Islet precursor cell (in vitro differentiated cells): ENCODE measurements at places on chromosomes 12 and 14.
A peak's percentile ranks its signal among the peaks of the same experiment; 100 is the strongest.

- no peak for DNase-seq
Observed at GRCh38 chr12:29253906-29254625, 105.0 kb downstream of the FAR2 start.

- no peak for DNase-seq
Observed at GRCh38 chr12:46774322-46774633, 51.5 kb downstream of the SLC38A4 start.

GRCh38 chr14:49796025-49796424 lies 28.1 kb downstream of the KLHDC2 start:
- DNase-seq = no peak

DNA sequence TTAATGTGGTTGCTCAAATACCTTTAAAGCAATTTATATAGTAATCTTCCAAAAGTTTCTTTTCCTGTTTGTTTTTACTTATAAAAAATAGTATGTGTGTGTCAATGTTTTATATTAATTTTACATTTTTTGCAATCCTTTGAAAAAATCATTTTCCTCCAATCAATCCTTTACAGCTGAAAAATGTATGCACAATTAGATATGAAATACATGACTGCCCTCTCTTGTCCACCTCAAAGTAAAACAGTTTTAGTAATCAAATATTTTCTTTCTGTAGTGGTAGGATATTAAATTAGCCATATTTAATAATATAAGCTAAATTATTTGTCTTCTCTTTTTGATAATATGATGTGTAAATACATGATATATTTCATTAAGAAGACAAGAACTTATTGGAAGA lies 269.9 kb downstream of the ADAMTS20 start:
- DNase-seq = no peak

DNA sequence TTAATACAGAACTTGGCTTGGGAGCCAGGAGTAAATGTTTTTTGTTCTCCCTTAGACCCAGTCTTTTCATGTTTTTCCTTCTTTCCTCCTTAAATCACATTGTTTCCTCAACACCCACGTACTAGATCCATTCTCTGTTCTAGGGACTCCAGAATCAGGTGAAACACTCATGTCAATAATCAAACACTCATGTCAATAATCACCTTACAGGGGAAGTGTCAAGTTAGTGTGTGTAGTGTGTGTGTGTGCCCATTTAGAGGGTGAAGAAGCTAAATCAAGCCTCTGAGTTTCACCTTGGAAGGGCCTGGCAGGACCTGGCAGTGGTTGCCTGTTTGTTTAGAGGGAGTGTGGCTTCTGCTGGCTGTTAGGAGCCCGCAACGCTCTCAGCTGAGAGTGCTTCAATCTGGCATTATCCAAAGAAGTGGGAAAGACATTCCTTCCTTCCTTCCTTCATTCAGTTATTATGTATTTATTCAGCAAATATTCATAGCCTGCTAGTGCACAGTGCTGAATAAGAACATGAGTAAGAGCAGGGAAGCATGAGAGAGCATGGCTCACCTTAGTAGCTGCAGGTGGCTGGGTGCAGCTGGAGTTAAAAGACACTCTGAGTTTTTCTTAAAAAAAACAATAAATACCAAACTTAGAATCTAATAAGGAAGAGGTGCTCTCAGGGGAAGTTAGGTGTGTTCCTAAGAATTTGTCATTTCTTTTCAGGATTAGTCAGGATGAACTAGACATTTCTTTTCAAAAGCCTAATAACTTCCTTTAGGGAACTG lies 17.6 kb upstream of the EID3 start:
- DNase-seq = peak; percentile 60

GRCh38 chr12:65269603-65270002 lies 8.9 kb upstream of the MSRB3 start:
- no peak for DNase-seq

DNA sequence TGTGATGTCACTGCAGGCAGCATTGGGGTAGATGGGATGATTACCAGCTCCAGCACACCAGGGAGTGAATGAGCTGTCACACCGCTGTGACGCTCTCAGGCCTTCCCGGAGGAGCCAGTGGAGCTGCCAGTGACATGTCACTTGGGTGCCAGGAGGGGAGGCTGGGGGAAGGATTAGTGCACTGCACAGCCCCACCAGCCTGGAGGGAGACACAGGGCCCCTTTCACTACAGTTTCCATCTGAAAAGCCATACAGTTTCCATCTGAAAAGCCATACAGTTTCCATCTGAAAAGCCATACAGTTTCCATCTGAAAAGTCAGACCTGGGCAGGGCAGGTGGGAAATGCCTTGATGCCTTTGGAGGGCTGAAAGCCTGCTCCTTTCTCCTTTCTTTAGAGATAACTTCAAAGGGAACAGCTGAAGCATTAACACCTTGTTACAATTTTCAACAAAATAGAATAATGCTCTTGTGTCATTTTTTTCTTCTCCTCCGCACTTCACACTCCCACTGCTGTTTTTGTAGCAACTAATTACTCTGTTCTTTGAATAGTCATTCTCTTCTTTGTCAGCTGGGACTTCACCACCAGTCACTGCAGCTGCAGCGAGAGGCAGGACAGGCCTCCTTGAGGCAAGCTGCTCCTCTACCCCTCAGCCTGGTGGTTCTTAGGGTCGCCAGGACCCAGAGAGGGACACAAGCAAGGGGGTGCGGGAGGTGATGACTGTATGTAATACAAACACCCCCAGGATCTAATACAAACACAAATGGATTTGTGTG lies 256.9 kb upstream of the RGS6 start:
- peak; percentile 60 for DNase-seq

DNA sequence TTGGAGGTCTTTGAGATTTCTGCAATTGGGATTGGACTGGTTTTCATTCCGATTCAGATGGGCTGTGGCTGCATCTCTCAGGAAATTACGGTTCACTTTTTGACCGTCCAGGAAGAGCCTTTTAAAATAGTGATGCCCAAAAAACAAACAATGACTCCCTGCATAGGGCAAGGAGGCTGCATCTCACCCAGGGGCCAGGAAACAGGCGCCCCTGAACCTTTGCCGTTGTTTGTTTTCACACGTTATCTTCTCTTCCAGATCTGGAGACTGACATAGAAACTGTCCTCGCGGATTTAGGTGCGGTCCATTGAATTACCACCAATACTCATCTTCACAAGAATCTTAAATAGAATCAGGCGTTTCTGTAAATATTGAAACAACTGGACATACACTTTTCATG lies 66.0 kb downstream of the FLRT2 start:
- no peak for DNase-seq

- no peak for DNase-seq
Observed at GRCh38 chr14:74963178-74963704, 7.8 kb upstream of the PGF start.

DNA sequence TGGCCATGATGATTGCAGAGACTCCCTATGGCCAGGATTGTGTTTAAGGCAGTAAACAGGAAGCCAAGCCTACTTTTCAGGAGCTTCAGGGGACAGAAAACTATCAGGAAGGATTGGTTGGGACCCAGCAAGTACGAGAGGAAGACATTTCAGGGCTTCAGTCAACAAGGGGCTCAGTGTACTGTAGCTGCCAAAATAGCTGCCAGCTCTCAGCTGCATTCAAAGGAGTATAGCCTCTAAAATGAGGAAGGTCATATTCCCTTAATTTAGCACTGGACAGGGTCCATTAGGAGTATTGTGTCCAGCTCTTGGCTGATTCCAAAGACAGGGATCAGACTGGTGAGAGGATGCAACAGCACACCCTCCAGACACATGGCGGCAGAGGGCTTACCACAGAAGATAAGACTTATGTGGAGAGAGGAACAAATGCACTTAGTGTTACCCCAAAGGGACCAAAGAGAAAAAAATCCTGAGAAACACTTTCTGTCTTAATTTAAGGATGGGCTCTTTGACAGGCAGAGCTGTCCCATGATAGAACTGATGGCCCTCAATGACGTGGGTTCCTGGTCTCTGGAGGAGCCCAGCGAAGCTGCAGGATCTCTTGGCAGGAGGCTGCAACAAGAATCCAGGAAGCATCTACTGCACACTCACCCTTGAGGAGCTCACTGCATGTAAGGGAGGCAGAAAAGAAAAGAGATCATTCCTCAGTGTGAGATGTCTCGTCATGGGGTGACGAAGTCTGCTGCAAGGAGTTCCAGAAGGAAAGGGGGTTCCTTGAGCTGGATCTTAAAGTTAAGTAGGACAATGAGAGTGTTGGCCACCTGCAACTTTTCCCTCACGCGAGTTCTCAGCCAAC lies 14.8 kb downstream of the BDKRB1 start:
- DNase-seq = peak; percentile 35

GRCh38 chr12:4157122-4157521 lies 116.4 kb upstream of the CCND2 start:
- peak; percentile 53 for DNase-seq

DNA sequence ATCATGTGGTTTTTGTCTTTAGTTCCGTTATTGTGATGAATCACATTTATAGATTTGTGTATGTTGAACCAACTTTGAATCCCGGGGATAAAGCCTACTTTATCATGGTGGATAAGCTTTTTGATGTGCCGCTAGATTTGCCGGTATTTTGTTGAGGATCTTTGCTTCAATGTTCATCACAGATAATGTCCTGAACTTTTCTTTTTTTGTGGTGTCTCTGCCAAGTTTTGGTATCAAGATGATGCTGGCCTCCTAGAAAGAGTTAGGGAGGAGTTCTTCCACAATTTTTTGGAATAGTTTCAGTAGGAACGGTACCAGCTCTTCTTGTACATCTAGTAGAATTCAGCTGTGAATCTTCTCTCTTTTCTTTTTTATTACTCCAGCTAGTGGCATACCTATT lies 6.9 kb upstream of the KRT6B start:
- DNase-seq = no peak
